ENCODE measurements at places on chromosomes 3 and 15. TPM values are rescaled to one million over a fixed set of nuclear protein-coding genes. Genes with fewer than 3 reads are reported as not detected.

GRCh38 chr3:25728101-25728500, 55.1 kb downstream of the NGLY1 start:
- H3K27ac ChIP-seq: no peak overlapping the region
- no peaks in the 10 kb centered on the region for H3K36me3 ChIP-seq
- ATAC-seq: no peak
- no peak overlapping the region for H3K4me3 ChIP-seq

DNA sequence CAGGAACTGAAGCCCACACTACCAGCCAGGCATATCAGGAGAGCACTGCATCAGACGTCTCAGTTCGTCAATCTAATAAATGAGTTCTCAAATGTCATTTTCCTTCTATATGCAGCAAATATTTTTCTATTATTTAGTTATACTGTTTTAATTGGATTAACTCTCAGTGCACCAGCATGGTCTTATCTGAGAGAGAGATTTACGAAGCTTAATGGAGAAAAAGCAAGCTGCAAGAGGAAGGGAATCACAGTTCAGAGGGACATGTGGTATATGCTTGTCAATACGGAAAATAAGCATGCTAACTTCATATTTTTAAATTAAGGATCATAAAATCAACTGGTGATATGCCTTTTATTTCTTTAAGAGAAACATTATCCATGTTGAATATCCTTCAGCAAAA, 213.1 kb upstream of the NECTIN3 start:
- H3K36me3 ChIP-seq: no peaks in the 10 kb centered on the region
- no peak overlapping the region for H3K27ac ChIP-seq
- ATAC-seq: no peak
- H3K4me1 ChIP-seq: no peaks in the 10 kb centered on the region
- H3K4me3 ChIP-seq: no peak overlapping the region
- no peaks in the 10 kb centered on the region for H3K27me3 ChIP-seq

GRCh38 chr3:134029256-134029733, 430 bp downstream of the SLCO2A1 start:
- peaks cover 25% of the 10 kb centered on the region for H3K4me1 ChIP-seq
- H3K36me3 ChIP-seq: no peaks in the 10 kb centered on the region
- peak; percentile 38 for ATAC-seq
- peak overlapping the region; percentile 42 for H3K4me3 ChIP-seq
- H3K27ac ChIP-seq: peak overlapping the region; percentile 75

GRCh38 chr3:178388473-178388872, 147.8 kb upstream of the KCNMB2 start:
- H3K4me3 ChIP-seq: no peak overlapping the region
- H3K27ac ChIP-seq: no peak overlapping the region

The KLHL40 gene
- not detected for total RNA-seq

GRCh38 chr3:16337856-16338540, 73.0 kb downstream of the OXNAD1 start:
- no peaks in the 10 kb centered on the region for H3K27me3 ChIP-seq
- H3K36me3 ChIP-seq: peaks cover 25% of the 10 kb centered on the region
- H3K4me1 ChIP-seq: no peaks in the 10 kb centered on the region
- no peak overlapping the region for H3K4me3 ChIP-seq
- H3K27ac ChIP-seq: peak overlapping the region; percentile 86
- no peak for ATAC-seq

The ESYT3 gene
- 1.7 TPM for total RNA-seq

- no peaks in the 10 kb centered on the region for H3K27me3 ChIP-seq
- peaks cover 17% of the 10 kb centered on the region for H3K36me3 ChIP-seq
- no peak overlapping the region for H3K4me3 ChIP-seq
Observed at GRCh38 chr3:45547764-45548680, 46.5 kb upstream of the LIMD1 start.

The NRG4 gene
- 0.12 TPM for total RNA-seq

The PLA2G4D gene
- not detected for total RNA-seq

- ATAC-seq: no peak
- H3K27me3 ChIP-seq: peaks cover 12% of the 10 kb centered on the region
- H3K27ac ChIP-seq: no peak overlapping the region
- peaks cover 7% of the 10 kb centered on the region for H3K4me1 ChIP-seq
Observed at GRCh38 chr3:133404920-133405319, 5.1 kb downstream of the BFSP2 start.

The GUCA1C gene
- total RNA-seq: not detected

The METTL6 gene
- 9.0 TPM for total RNA-seq

GRCh38 chr15:58490086-58490887, 58.5 kb downstream of the LIPC start:
- no peak overlapping the region for H3K27ac ChIP-seq
- ATAC-seq: no peak
- no peaks in the 10 kb centered on the region for H3K36me3 ChIP-seq
- H3K4me3 ChIP-seq: no peak overlapping the region
- H3K4me1 ChIP-seq: no peaks in the 10 kb centered on the region

The TMCO5A gene
- not detected for total RNA-seq

- H3K27me3 ChIP-seq: peaks cover 14% of the 10 kb centered on the region
- no peaks in the 10 kb centered on the region for H3K36me3 ChIP-seq
- ATAC-seq: no peak
- no peak overlapping the region for H3K27ac ChIP-seq
- no peaks in the 10 kb centered on the region for H3K4me1 ChIP-seq
Observed at GRCh38 chr15:34799149-34800101, 4.1 kb upstream of the ACTC1 start.

DNA sequence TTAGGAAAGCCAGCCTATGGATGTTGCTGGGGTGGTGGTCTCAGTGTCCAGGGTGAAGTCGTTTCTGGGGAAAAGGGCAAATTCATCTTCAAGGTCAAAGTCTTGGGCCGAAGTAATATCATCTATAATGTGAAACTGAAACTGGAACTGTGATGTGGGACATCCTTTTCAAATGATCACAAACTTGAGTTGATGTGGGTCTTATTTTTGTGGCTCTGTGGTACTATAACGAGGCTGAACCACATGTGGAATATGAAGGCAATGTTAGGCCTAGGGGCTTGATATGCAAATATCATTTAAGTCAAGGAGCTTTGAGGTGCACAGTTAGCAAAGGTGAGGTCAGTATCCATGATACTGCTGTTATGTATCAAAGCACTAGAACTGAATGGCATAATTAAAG, 1.5 kb upstream of the CD200R1L start:
- H3K4me3 ChIP-seq: no peak overlapping the region
- no peak for ATAC-seq
- H3K27ac ChIP-seq: no peak overlapping the region
- no peaks in the 10 kb centered on the region for H3K4me1 ChIP-seq
- no peaks in the 10 kb centered on the region for H3K36me3 ChIP-seq

DNA sequence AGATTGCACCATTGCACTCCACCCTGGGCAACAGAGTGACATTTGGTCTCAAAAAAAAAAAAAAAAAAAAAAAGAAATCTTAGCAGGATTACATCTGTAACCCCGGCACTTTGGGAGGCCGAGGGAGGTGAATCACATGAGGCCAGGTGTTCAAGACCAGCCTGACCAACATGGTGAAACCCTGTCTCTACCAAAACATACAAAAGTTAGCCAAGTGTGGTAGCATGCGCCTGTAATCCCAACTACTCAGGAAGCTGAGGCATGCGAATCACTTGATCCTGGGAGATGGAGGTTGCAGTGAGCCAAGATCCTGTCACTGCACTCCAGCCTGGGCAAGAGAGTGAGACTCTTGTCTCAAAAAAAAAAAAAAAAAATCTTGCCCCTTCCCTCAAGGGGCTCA, 40.4 kb downstream of the LIPC start:
- no peak overlapping the region for H3K27ac ChIP-seq
- no peak for ATAC-seq
- no peak overlapping the region for H3K4me3 ChIP-seq
- peaks cover 13% of the 10 kb centered on the region for H3K4me1 ChIP-seq

DNA sequence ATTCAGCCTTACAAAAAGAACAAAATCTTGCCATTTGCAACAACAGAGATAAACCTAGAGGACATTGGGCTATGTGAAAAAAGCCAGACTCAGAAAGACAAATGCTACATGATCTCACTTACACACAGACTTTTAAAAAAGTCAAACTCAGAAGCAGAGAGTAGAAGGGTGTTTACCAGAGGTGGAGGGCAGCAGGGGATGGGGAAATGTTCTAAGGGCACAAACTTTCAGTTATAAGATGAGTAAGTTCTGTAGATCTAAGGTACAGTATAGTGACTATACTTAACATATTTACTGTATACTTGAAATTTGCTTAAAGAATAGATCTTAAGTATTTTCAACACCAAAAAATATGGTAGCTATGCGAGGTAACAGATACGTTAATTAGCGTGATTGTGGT, 3.0 kb downstream of the MYEF2 start:
- no peaks in the 10 kb centered on the region for H3K27me3 ChIP-seq
- no peaks in the 10 kb centered on the region for H3K36me3 ChIP-seq
- H3K4me1 ChIP-seq: peaks cover 30% of the 10 kb centered on the region
- no peak for ATAC-seq
- no peak overlapping the region for H3K4me3 ChIP-seq
- H3K27ac ChIP-seq: no peak overlapping the region

DNA sequence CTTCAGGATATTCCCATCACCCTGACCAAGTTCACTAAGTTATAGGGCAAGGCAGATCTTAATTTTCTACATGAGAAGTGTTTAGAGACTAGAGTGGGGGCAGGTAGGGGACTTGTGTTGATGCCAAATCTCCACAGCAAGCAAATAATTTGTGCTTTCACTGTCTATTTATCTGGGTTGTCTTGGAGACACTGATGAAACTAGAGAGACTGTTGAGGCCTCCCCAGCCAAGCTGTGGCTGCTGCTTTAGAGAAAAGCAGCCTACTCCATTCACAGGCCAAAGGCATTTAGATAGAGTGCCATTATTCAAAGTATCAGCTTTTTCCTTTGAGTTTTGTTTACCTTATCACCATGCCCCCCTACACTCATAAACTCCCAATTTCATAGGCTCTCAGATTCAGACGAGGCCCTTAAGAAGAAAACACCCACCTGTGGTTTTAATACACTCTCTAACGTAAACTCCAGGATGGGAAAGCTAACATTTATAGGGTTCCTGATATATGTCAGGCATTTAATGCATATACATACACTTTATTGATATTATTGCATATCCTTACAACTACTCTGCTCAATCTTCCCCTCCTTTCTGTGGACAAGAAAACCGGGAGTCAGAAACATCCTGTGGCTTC, 130.4 kb upstream of the FOXB1 start:
- no peak overlapping the region for H3K4me3 ChIP-seq
- ATAC-seq: no peak
- H3K36me3 ChIP-seq: no peaks in the 10 kb centered on the region
- H3K27ac ChIP-seq: no peak overlapping the region
- H3K27me3 ChIP-seq: peaks cover 55% of the 10 kb centered on the region

DNA sequence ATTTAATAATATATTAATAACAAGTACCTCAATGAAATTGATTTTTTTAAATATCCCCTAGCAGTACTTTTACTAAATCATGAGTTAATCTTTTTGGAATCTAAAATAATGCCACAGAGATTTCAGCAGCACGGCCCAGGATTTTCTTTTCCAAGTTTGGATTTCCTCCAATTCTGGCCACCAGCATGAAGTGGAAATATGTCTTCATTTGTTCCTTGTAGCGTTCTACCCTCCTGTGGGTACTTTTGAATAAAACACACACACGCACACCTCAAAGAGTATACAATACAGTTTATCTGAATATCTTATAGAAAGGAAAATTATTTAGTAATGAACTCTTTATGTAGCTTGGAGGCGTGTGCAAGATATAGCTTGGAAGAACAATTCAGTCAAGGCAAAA, 125.1 kb upstream of the STT3B start:
- H3K27me3 ChIP-seq: no peaks in the 10 kb centered on the region
- no peak overlapping the region for H3K27ac ChIP-seq
- H3K36me3 ChIP-seq: no peaks in the 10 kb centered on the region

DNA sequence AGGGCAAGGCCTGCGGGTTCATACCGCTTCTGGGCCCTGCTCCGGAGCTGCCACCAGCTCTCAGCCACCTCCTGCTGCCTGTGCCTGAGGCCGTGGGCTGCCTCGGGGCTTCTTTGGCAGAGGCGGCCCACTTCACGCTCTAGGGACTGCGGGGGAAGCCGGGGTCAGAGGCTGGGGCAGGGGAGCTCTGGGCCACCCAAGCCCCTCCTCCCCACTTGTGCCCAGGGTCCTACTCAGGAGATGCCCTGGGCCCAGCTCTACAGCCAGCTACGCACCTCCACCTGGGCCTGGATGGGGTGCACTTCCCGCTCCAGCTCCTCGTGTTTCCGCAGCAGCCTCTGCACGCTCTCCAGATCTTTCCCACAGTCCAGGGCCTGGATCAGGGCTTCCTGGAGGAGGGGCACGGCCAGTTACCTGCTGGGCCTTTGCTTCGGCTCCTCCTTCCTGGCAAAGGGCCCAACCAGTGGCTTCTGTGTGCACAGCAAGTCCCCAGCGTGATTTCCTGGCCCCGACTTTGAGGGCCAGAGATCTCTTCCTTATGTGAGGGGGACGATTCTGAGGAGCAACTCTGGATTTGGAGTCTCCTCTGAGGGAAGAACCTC, 24.0 kb downstream of the PLA2G4B start:
- peaks cover 14% of the 10 kb centered on the region for H3K27me3 ChIP-seq
- no peak overlapping the region for H3K27ac ChIP-seq
- ATAC-seq: no peak

DNA sequence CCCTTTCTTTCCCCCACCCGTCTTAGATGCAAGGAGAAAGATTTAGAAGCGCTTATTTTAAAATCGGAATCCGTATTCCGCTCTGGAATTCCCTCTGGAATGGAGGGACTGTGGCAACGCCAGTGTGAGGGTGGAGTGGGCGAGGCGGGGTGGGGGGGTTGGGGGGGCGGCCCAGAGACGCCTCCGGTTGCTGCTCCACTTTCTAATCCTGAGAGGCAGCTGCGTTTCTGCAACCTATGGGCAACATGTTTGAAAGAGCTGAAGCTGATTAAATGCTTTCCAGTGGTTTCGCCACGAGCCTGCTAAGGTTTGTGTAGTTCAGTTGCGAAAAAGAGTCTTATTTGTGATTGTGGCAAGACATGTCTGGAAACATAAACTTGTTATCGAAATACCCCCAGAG, at the start of gene CCK:
Gene CCK, minus strand, starts transcription at position 101 of the 400 bp plus-strand sequence. CDS start 2,555 bp downstream, outside the sequence.
- H3K27ac ChIP-seq: no peak within 1 kb of the TSS
- ATAC-seq: no peak
- no peak within 1 kb of the TSS for H3K4me3 ChIP-seq

- H3K27ac ChIP-seq: no peak overlapping the region
- no peaks in the 10 kb centered on the region for H3K4me1 ChIP-seq
- no peaks in the 10 kb centered on the region for H3K27me3 ChIP-seq
- ATAC-seq: peak; percentile 54
- no peaks in the 10 kb centered on the region for H3K36me3 ChIP-seq
Observed at GRCh38 chr3:8470801-8471200, 30.8 kb upstream of the LMCD1 start.

- no peaks in the 10 kb centered on the region for H3K4me1 ChIP-seq
- H3K27me3 ChIP-seq: no peaks in the 10 kb centered on the region
- H3K4me3 ChIP-seq: no peak overlapping the region
- H3K36me3 ChIP-seq: no peaks in the 10 kb centered on the region
- no peak overlapping the region for H3K27ac ChIP-seq
- no peak for ATAC-seq
Observed at GRCh38 chr15:95940431-95940985, 390.0 kb upstream of the NR2F2 start.

- no peaks in the 10 kb centered on the region for H3K36me3 ChIP-seq
- H3K4me1 ChIP-seq: no peaks in the 10 kb centered on the region
- no peaks in the 10 kb centered on the region for H3K27me3 ChIP-seq
- H3K4me3 ChIP-seq: no peak overlapping the region
- ATAC-seq: no peak
- H3K27ac ChIP-seq: no peak overlapping the region
Observed at GRCh38 chr3:158165730-158166129, 55.8 kb downstream of the RSRC1 start.
